ENCODE measurements at places on chromosomes 5 and 9.

- DNase-seq, result no peak
These were observed 79.8 kb downstream of the TNC start for GRCh38 chr9:115038178-115038577.

DNA sequence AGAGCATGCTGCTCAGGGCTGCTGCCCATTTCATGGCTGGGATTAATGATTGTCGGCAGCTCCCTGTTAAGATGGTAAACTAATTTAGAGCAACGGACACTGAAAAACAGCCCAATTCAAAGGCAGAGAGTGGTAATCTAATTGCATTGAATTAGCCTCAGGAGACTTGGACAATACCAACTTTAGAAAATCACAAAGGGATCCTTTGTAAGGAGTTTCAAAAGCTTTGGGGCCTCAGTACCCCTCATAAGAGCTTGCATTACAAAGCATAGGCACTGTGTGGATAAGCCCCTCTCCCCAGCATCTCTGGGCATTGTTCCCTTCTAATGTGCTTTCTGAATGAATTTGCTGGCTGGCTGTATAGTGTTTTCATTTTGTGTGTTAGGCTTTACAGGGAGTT lies 6.7 kb downstream of the GLRA1 start:
- DNase-seq, result no peak

GRCh38 chr5:58922461-58923171 lies 339.7 kb downstream of the RAB3C start:
- DNase-seq, result no peak

GRCh38 chr9:85639675-85640186 lies 102.0 kb downstream of the AGTPBP1 start:
- DNase-seq, result no peak

- DNase-seq, result no peak
These were observed 181.4 kb downstream of the GDNF start for GRCh38 chr5:37658440-37658839.

GRCh38 chr9:99416007-99416406 lies 193.9 kb downstream of the SEC61B start:
- DNase-seq, result no peak

GRCh38 chr9:105662184-105663104 lies at the start of gene TAL2:
Gene TAL2 (plus strand): TSS chr9:105662457. CDS start chr9:105662497, 40 bp downstream.
- DNase-seq, result no peak

- DNase-seq, result no peak
These were observed 17.3 kb downstream of the LMAN2 start for GRCh38 chr5:177334155-177334551.

GRCh38 chr9:95103281-95103771 lies 214.2 kb downstream of the FANCC start:
- no peak for DNase-seq

- no peak for DNase-seq
These were observed 1.6 kb downstream of the ZFYVE16 start for GRCh38 chr5:80409367-80409966.

- DNase-seq, result no peak
These were observed 29.2 kb downstream of the RFK start for GRCh38 chr9:76365028-76365427.

DNA sequence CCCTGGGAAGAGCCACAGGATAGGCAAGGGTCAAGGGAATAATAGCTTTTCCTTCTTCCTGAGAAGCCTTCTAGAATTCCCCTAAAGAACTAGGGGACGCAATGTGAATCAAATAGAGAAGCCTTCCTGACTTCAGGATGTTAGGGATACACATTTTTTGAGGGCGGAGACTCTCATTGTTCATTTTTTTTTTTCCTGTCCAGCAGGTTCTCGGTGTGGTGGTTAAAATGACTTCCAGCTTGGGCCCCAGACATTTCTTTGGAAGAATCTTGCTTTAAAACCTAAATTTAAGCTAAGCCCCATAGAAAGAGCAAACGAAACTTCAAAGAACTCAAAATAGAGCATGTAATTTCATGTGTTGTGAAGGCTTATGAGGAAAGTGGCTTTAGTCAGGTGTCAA lies 80.8 kb downstream of the IQGAP2 start:
- no peak for DNase-seq

GRCh38 chr5:14125262-14125661 lies 17.9 kb upstream of the TRIO start:
- DNase-seq, result no peak

DNA sequence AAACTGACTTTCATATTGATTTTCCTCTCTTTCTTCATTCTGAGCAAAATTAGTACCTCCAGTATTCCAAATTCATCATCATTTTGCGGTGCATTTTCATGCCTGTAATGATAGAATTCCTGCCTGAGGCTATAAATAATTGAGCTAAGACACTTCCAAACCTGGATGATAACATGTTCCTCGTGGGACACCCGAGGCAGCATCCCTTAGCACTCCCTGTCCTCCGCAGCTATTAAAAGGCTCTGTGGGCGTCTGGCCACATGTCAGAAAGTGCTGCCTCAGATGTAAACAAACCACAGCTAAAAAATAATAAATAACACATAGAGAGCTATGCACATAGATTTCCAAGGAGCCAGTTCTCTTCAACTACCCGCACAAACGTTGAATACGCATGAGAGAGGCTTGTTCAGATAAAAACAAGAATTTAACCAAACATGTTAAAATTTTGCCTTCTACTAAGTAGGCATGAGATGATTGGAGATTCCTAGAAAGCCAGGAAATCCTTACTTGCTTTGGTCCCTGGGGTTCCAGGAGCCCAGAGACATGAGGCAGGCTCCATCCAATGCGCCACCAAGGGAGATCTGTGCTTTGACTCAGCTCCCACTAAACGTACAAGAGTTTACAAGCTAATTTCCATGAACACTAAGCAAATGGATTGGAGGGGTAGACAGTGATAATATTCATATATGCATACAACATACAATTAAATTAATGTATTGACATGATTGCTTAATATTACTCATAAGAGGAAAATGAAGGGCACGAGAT lies 82.7 kb downstream of the SHC3 start:
- DNase-seq, result no peak

DNA sequence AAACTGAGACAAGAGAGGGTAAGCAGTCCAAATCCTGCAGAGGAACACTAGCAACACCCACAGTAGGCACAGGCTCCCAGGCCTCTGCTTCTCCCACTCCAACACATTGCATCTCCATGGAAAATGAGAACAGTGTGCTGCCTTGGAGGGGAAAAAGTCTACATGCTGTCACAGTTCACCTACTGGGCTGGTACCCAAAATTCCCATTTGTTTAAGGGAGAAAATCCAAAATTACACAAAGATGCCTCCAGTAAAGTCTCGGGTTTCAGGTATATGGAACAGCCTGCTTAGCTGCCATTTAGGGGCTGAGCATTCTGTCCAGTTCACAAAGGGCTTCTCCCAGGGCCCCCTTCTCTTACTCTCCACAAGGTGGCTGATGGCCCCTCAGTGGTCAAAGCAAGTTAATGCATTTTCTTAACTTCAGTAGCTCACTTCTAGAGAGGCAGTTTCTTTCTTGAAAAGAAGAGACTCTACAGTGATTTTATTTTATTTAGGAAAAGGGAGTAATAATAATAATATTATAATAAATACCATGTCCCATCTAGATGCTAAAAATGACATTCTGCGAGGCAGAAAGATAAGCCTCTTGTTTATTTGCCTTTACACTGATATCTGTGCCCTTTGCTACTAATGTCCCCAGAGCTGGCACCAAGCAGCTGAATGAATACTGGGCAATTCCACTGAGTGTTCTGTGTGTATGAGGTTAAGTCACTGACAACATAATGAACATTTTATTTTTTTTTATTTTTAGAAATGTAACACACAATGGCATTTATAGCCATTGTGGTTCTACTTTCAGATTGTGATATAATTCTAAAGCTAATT lies 89.4 kb downstream of the RGS7BP start:
- no peak for DNase-seq

DNA sequence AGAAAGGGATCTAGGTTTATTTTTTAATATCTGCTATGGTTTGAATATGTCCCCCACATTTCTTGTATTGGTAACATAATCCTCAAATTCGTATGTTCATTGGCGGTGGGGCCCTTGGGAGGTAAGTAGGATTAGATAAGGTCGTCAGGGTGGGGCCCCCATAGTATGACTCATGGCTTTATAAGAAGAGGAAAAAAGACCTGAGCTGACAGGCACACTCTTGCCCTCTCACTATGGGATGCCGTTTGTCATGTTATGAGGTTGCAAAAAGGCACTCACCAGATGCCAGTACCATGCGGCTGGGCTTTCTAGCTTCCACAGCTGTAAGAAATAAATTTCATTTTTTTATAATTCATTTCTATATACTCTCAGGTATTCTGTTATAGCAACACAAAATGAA lies 67.3 kb upstream of the SGCD start:
- DNase-seq, result no peak

DNA sequence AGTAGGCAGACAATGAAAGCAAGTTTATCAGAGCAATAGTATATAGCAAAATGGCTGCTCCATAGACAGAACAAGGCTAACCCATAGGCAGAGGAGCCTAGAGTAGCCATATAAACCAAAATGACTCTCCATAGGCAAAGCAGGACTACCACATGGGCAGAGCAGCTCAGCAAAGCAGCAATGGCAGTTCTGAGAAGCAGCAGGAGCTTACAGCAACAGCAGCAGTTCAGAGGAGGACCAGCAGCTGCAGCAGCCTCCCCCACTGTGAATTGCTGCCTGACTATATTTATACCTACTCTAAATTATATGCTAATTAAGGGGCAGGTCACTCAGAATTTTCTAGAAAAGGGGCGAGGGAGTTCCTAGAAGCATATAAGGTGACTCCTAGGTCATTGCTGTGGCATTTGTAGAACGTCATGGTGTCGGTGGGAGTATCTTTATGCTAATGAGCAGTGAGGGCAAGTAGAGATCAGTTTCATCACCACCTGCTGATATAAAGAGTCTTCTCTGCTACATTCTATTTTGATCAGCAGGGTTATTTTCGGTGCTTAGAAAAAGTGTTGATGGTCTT lies 1115.5 kb downstream of the DTWD2 start:
- no peak for DNase-seq

GRCh38 chr5:88480245-88480644 lies 211.6 kb upstream of the TMEM161B start:
- no peak for DNase-seq

GRCh38 chr9:82590845-82591244 lies 472.1 kb downstream of the RASEF start:
- no peak for DNase-seq

DNA sequence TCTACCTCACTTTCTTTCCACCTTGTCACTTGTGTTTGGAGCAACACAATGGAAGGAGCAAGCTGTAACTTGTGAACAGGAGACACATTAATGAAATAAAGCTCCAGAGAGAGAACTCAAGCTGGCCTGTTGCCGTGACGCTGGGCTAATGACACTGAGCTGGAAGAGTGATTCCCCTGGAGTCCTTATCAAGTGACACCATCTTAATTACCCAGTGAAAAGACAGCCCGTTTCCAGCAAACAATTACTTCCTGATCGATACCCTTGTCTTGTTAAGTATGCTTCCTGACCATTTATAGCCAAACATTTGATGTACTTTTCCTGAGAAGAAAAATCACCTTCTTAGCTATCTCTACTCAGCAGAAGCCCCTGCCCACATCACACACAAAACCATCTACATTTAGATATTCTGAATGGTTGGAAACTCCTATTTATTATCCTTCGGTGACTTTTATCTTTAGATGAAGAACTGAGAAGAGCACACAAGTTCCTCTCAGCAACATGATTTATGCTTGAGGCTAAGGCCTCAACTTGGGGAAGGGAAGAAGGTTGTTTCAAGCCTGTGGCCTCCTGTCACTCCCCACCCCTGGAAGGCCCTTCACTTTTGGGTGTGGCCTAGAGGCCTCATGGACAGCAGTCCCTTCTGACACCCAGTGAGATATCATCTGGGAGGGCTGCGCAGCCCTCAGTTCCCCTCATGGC lies 34.1 kb downstream of the CRHBP start:
- no peak for DNase-seq

DNA sequence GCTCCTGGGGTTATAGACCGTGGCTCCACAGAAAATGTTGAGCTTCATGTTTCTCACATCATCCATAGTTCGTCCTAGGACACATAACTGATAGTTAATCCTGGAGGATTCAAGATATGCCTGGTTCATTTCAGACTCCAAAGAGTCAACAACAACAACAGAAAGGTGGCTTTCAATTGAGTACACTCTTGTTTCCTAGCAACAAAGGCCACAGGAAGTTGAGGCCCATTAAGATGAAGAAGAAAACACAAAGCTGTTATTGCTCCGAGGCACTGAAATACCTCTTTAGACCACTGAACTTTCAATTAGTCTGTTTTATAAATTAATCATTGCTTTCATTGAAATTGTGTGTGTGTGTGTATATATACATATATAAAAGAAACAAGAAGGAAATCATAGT lies 154.5 kb downstream of the YIPF5 start:
- DNase-seq, result no peak

DNA sequence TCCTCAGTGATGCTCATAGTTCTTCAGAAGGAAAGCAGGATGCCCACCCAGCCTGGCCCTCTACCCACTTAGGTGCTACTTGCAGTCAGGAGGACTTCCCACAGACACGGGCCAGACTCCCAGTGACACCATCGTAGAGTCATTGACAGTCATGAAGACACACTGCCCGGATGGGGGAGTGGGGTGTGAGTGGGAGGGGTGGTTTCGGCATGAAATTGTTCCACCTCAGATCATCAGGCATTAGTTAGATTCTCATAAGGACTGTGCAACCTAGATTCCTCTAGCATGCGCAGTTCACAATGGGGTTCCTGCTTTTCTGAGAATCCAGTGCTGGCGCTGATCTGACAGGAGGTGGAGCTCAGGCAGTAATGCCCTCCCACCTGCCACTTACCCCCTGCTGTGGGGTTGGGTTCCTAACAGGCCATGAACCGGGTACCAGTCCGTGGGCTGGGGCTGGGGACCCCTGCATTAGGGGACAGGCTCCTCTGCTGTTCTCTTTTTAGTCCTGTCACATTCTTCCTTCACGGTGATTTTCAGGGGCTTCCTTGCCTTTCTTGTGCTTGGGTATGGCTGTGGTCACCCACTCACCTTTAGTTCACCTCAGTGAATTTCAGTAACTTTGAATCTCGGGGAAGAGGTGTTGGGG lies 88.2 kb upstream of the ANKRD55 start:
- DNase-seq, result peak; percentile 47

DNA sequence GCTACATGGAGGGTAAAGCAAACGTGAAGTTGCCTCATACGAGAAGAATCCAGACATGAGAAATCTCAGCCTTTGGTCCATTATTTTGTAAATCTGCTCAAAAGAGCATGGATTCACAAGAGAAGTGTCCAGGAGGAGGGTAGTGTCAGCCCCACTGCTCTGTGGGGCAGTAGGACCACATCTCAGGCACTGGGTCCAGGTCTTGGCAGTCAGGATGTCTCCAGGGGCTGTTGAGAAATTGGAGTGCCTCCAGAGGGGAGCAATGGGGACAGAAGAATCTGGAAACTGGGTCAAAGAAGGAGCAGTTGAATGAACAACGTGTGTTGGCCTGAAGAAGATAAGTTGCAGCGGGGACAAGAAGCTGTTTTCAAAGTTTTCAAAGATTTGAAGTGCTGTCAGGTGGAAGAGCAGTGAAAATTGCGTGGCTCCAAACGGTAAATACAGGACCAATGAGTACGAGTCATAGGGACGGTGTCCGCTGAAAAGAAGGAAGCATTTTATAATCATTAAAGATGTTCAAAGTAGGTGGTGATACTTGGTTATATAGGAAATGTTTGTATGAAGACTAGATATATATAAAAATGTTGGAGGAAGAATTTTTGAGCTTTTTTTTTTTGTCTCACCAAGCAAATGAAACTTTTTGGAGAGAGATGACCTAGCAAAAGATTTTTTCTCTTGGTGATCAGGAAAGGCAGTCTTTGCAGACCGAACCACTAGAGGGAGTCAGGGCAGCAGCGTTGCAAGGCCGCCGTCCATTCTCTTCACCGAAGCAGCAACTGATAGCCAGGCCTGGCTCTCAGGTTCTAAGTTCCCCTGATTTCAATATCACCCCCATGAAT lies 57.1 kb upstream of the ZBED3 start:
- DNase-seq, result peak; percentile 65

Measured in stimulated activated CD4-positive, alpha-beta T cell treated with anti-CD3 and anti-CD28 coated beads, Interleukin-2, amount 100 ng/mL, for 24 hours (primary cell).